ENCODE measurements at places on chromosomes 11 and 22. TPM values are rescaled to one million over a fixed set of nuclear protein-coding genes. Genes with fewer than 3 reads are reported as not detected.

The CD151 gene
- 188 TPM for total RNA-seq

The TXN2 gene
- 18.2 TPM for total RNA-seq

The ARHGAP42 gene
- total RNA-seq: 12.1 TPM

The KRTAP5-11 gene
- total RNA-seq: not detected

The CRYBB3 gene
- total RNA-seq: not detected

The OR51B4 gene
- not detected for total RNA-seq

The VPREB3 gene
- total RNA-seq: not detected

The BARX2 gene
- total RNA-seq: not detected

The HTR3A gene
- not detected for total RNA-seq

The ACTN3 gene
- under 0.01 TPM for total RNA-seq

The TMEM25 gene
- total RNA-seq: 1.2 TPM

The DAGLA gene
- 3.1 TPM for total RNA-seq

The CHST1 gene
- 3.3 TPM for total RNA-seq

The SCN2B gene
- total RNA-seq: not detected

The LRRN4CL gene
- total RNA-seq: 38.2 TPM

The PGA5 gene
- 0.37 TPM for total RNA-seq

The OR51B5 gene
- total RNA-seq: not detected

The ADM gene
- 91.9 TPM for total RNA-seq

The KDM4E gene
- total RNA-seq: not detected

The LRRC74B gene
- not detected for total RNA-seq

The GGTLC3 gene
- not detected for total RNA-seq

The PHRF1 gene
- 41.4 TPM for total RNA-seq

The IGLL1 gene
- not detected for total RNA-seq

The NXPE1 gene
- total RNA-seq: not detected

The MMP13 gene
- total RNA-seq: not detected

The SHANK3 gene
- total RNA-seq: 2.2 TPM

The TRPC6 gene
- total RNA-seq: under 0.01 TPM

The SPINDOC gene
- 16.4 TPM for total RNA-seq

The PKP3 gene
- 1.8 TPM for total RNA-seq

The RASL10A gene
- total RNA-seq: not detected

The CHADL gene
- 0.37 TPM for total RNA-seq

The CCDC86 gene
- total RNA-seq: 22.0 TPM

The OR4A16 gene
- total RNA-seq: not detected

The B4GAT1 gene
- total RNA-seq: 17.2 TPM

The OR6A2 gene
- total RNA-seq: 0.59 TPM

The CYP2D6 gene
- 0.37 TPM for total RNA-seq

The MMP12 gene
- total RNA-seq: 0.59 TPM
